ENCODE measurements at places on chromosomes 13 and 19. TPM values are rescaled to one million over a fixed set of nuclear protein-coding genes. Genes with fewer than 3 reads are reported as not detected.

Gene TGFB1
- polyA plus RNA-seq: 27.7 TPM

Gene ZNF836
- 21.4 TPM for polyA plus RNA-seq

Gene PTGER1
- 2.2 TPM for polyA plus RNA-seq

Gene LGALS14
- not detected for polyA plus RNA-seq

Gene TMEM59L
- polyA plus RNA-seq: 1.5 TPM
